ENCODE measurements at places on chromosomes 3 and 15.

DNA sequence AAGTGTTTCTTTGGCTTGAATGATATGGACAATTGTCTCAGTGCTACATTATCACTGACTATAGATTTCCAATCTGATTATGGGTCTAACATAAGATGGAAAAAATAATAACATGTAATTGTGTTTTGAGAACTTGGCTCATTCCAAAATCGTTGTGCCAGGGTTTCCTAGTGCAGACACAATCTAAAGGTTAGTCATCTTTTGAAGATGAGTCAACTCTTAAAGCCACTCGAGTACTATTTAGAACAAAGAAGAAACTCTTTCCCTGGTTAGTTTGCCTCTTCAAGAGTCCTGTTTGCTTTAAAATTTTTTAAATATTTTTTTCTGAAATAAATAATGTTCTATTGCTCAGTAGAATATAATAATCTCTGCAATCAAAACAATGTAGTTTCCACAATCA lies 301.0 kb downstream of the CADM2 start:
- no peak for DNase-seq

GRCh38 chr15:58285921-58286278 lies 145.9 kb upstream of the LIPC start:
- peak; percentile 24 for DNase-seq

DNA sequence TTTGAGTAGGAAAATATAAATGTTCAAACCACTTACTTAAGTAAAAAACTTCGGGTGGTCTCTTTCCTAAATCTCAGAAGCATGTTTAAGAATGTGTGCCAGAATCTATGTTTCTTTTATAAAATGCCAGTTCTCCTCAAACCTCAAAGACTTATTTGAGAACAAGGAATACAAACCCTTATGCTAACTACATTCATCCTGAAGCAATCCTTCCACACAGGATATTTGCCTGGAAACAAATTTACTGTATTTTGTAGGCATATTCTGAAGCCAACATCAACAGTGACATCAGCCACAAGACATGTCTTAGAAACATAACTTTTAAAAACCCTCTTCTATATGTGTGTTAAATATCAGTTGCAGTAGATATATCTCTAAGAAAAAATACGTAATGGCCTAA lies 1077.0 kb downstream of the ROBO1 start:
- no peak for DNase-seq

DNA sequence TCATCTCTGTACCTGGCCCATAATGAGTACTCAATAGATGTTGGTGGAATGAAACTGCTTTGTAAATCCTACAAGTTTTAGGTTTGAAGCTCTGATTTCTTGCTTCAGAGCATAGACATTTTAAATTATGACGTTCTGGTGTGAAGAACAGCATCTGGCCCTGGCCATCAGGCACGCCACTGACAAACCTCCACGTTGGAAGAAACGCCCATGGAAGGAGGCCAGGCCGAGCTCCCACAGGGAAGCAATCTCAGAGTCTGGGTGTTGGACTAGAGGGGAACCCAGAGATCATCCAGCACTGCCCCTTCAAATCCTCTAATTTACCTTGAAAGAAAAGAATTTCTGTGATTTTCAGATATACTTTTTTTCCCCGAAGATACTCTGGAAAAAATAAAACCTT lies 328.1 kb upstream of the RGMA start:
- DNase-seq = no peak

- no peak for DNase-seq
These were observed 38.0 kb downstream of the SHC4 start for GRCh38 chr15:48925714-48926223.

- no peak for DNase-seq
These were observed 82.7 kb upstream of the SELENOK start for GRCh38 chr3:53974324-53974723.

DNA sequence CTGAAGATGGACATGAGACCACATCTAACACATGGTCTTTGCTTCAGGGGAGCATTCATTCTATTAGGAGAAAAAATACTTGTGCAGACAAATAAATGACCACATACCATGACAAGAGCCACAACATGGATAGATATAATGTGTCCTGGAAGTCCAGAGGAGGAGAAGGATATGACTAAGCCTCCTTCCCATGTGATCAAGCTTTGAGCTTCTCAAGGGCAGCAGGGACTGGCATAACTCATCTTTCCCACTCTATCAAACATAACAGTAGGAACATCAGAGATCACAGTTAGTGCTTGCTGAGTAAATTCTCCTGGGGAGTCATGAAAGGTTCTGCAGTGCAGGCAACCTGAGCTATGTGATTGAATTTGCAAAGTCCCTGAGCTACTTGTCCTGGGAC lies 86.0 kb upstream of the LPP start:
- DNase-seq = no peak

- DNase-seq = no peak
These were observed 56.2 kb downstream of the ZNF445 start for GRCh38 chr3:44421280-44421679.

GRCh38 chr3:152289708-152290107 lies 21.0 kb downstream of the MBNL1 start:
- no peak for DNase-seq

DNA sequence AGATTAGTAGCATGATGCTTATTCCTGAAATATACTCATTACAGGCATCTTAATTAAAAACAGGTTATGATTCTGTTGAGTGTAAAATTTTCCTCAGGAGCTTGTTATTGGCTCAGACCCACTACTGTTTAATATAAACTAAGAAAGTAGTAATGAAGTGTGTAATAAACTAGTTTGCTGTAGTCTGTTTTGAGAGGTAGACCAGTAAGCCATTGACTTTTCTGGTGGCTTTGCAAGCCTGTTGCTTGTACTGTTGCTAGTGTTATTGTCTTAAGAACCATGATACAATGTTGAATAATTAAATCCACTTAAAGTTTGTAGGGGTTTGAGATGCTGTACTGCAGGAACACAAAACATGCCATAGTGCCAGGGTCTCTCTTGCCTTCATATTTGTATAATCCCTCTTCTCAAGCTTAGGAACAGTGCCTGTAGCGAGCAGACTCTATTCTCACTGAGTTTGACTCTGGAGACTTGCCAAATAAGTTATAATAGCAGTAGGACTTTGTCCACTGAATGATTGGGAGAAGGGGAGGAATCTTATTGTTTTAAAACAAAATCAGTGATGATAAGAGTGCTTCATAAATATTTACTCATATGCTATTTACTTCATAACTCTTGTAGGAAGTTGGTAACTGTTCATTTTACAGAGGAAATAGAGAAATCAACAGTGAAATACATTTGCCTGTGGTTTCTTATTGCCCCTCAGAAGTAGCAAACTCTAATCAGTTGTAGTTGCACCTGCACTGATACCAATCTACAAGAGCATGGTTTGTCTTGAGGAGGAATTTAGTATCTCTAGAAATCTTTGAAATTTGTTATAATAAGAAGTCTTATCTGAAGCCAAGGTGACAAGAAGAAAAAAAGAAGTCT lies 13.4 kb downstream of the TCF12 start:
- peak; percentile 45 for DNase-seq

DNA sequence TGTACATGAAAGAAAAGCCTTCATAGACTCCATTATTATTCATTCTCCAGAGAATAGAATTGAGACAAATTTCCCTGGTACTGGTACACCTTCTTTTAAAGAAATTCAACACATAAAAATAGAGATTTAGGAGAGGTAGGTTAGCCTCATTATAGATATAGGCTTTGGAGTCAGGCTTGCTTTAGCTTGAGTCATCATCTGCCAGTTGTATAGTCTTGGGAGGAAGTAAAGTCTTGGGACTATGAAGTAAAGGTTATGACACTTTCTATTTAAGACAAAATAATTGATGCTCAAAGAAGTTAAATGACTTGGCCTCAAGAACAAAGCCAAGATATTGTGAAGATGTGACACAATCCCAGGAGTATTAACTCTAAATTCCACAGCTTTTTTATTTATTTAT lies 4.3 kb downstream of the HRG start:
- no peak for DNase-seq

DNA sequence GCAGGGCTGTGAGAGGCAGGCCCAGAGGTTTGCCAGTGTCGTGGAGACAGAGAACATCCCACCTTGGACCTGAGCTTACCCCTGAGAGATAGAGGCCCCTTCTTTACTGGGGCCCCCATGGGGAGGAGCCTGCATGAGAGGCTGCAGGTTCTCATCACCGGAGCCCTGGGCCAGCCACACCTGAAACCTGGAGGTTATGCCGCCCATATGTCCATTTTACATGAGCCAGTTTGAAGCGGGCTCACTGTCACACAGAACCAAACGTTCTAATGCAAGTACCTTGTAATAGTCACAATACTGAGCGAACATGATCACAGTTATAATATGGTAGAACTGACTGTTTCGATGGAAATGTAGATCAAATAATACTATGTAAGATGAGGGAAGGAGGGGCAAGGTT lies 6.3 kb upstream of the IQSEC1 start:
- DNase-seq = no peak

DNA sequence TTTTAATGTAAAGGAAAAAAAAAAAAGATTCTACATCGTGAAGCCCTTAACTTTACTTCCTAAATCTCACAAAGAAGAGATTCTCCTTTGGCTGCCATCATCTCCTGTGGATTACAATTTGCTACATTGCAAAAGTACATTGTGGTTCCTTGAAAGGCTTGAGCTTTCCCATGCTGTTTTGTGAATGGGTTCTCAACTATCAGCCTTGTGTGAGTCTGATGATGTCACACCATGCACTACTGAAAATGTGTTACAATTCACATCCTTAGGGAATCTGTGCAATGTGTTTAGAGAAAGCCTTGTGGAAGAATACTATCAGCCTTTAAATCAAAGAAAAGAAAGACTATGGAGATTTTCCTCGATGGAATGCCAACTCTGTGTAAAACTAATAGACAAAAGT lies 510.0 kb upstream of the ALCAM start:
- DNase-seq = no peak

DNA sequence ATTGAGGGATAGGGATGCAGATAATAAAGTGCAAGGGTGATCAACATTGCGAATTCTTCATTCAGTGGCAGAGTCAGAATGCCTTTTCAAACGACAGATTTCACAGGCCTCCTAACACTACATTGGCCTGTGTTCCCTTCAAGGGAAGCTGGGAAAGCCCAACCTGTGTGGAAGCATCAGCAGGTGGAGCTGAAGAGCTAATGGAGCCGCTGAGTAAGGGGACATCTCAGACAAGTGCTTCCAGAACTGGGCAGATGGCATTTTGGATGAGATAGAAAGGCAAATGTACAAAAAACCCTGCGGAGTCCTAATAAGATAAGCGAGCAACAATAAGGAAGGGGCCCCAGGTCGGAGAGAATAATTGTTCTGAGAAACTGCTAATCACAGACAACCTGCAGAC lies 8.5 kb upstream of the SLC24A5 start:
- peak; percentile 5 for DNase-seq

DNA sequence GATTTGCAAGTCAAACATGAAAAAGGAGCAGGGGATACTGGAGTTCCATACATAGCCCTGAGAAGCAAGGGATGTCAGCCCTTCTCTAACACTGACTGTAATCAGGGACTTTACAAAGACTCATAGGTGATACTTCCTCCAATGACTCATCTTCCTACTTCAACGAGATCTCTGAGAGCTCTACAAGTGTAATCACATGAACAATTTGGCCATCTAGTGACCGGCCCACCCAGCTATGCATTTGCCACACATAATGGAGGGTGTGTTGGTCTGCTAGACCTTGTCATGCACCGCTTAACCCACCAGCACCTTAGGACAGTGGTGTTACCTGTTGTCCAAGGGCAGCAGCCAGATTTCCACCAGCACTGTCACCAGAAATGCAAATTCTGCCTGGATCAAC lies 75.3 kb downstream of the NCEH1 start:
- no peak for DNase-seq

- no peak for DNase-seq
These were observed 209.4 kb upstream of the CD96 start for GRCh38 chr3:111332488-111333080.

DNA sequence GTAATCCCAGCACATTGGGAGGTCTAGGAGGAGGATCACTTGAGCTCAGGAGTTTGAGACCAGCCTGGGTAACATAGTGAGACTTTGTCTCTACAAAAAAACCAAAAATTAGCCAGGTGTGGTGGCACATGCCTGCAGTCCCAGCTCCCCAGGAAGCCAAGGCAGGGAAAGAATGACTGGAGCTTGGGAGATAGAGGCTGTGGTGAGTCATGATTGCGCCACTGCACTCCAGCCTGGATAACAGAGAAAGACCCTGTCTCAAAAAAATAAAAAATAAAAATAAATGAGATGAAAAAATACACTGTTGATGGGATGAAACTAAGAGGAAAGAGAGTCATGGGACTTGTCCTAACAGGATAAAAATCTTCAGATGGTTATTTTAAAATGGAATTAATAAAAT lies 137.6 kb downstream of the IMPG2 start:
- no peak for DNase-seq

- no peak for DNase-seq
These were observed 12.3 kb downstream of the RHOA start for GRCh38 chr3:49399461-49399860.

DNA sequence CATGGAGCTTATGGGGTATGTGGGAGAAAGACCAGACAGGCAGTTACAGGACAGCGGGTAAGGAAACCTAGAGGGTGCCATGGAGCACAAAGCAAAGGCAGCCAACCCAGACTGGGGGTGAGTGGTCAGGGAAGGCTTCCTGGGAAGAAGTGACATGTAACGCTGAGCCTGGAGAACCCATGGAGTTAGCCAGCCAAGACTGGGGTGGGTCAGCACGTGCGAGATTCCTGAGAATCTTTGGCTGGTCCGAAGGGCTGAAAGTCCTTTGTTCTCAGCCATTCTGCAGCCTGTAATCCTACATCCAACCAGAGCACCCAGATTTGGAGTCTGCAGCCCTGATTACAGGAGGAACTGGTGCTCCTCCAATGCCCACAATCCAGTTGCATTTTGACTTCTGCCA lies 120.1 kb upstream of the WNT5A start:
- no peak for DNase-seq

DNA sequence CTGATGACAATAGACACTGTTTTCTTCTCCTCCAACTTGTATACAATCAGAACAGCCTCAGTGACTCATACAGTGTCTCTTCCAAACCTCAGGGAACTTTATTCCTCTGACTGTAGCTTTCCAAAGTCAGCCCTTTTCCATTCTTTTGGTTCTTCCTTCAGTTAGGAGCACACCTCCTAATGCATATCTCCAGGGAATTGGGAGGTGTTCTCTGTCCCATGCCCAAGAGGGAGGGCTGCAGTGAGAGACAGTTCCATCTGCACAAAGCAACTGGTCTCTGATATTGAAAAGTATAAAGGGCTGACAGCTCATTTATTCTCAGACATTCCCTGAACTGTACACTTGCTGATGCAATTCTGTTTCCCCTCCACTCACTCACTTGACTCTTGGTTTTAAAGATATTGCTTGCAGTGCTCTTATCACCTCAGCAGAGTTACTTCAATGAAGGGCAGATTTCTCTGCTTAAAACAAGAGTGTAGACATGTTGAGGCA lies 337.8 kb upstream of the TBC1D5 start:
- DNase-seq = no peak

DNA sequence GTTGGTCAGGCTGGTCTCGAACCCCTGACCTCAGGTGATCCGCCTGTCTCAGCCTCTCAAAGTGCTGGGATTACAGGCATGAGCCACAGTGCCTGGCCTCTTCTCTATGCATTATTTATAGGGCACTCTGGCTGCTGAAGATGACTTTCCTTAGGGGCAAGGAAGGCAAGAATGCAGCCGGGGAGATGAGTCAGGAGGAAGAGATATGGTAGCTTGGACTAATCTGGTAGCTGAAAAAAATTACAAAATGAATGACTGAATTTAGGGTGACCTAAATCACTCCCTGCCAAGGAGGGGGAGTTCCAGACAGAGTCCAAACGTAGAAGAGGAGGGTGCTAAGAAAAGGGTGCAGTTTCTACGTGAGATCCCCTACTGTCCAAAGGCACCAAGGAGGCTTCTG lies 14.2 kb downstream of the RHCG start:
- no peak for DNase-seq

GRCh38 chr3:130834476-130834875 lies 59.4 kb upstream of the ATP2C1 start:
- DNase-seq = no peak

Measured in DND-41 (cell line).